Thoracic aorta (tissue), 2 donors: ENCODE measurements at places on chromosomes 7 and 10. TPM values are rescaled to one million over a fixed set of nuclear protein-coding genes. Genes with fewer than 3 reads are reported as not detected.

ABCA13 gene
- total RNA-seq: not detected

PNLIPRP1 gene
- total RNA-seq: not detected

SEPHS1 gene
- total RNA-seq: 68.6 TPM

CLCN1 gene
- 0.68 TPM for total RNA-seq

AKR1B15 gene
- 0.27 TPM for total RNA-seq

COA1 gene
- total RNA-seq: 39.9 TPM

OGDHL gene
- total RNA-seq: not detected

ETV1 gene
- 5.9 TPM for total RNA-seq

- H3K36me3 ChIP-seq: no peaks in the 10 kb centered on the region
- H3K4me1 ChIP-seq: peaks cover 21% of the 10 kb centered on the region
- no peak overlapping the region for H3K4me3 ChIP-seq
- no peak for DNase-seq
These were observed 23.2 kb downstream of the PTEN start for GRCh38 chr10:87886635-87887034.

GRCh38 chr7:142851269-142851668 is 3.6 kb upstream of the EPHB6 start:
- H3K27me3 ChIP-seq: no peaks in the 10 kb centered on the region
- no peak overlapping the region for H3K27ac ChIP-seq
- no peaks in the 10 kb centered on the region for H3K36me3 ChIP-seq
- no peak overlapping the region for H3K4me3 ChIP-seq

GRCh38 chr7:139758388-139758787 is 19.4 kb downstream of the HIPK2 start:
- H3K4me1 ChIP-seq: peaks cover under 1% of the 10 kb centered on the region
- DNase-seq: no peak
- no peak overlapping the region for H3K27ac ChIP-seq
- H3K27me3 ChIP-seq: no peaks in the 10 kb centered on the region
- H3K4me3 ChIP-seq: no peak overlapping the region
- H3K36me3 ChIP-seq: no peaks in the 10 kb centered on the region

- peaks cover 20% of the 10 kb centered on the region for H3K4me1 ChIP-seq
- no peaks in the 10 kb centered on the region for H3K27me3 ChIP-seq
- H3K27ac ChIP-seq: no peak overlapping the region
- no peak overlapping the region for H3K4me3 ChIP-seq
- no peaks in the 10 kb centered on the region for H3K36me3 ChIP-seq
These were observed 41.0 kb downstream of the FOXK1 start for GRCh38 chr7:4722960-4723630.

GRCh38 chr7:139071680-139072079 is 35.8 kb upstream of the ZC3HAV1L start:
- DNase-seq: no peak
- H3K4me1 ChIP-seq: peaks cover 3% of the 10 kb centered on the region
- H3K36me3 ChIP-seq: peaks cover 26% of the 10 kb centered on the region
- H3K27me3 ChIP-seq: no peaks in the 10 kb centered on the region
- H3K27ac ChIP-seq: no peak overlapping the region
- no peak overlapping the region for H3K4me3 ChIP-seq

DNA sequence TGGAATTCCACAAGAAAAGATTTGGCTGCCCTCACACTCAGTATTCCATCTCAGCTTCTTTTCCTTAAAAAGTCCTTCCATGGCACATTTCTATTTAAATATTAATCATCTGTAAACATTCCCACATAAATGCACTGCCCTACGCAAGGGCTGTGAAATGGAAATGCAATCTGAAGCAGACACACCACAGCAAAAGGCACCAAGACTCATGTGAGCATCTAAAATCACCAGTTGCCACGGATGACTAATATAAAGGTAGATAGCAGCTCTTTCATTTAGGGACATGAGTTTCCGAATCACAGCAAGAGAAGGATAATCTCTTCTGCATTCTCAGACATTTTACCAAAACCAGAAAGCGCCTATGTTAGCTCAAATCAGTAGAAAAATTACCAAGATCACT is 31.6 kb downstream of the COA1 start:
- no peak overlapping the region for H3K27ac ChIP-seq
- no peak for DNase-seq
- no peak overlapping the region for H3K4me3 ChIP-seq

GRCh38 chr10:100374200-100374655 is 27.2 kb downstream of the SCD start:
- H3K27ac ChIP-seq: peak overlapping the region; percentile 96
- peak overlapping the region; percentile 90 for H3K4me3 ChIP-seq
- DNase-seq: no peak
- H3K36me3 ChIP-seq: no peaks in the 10 kb centered on the region
- no peaks in the 10 kb centered on the region for H3K27me3 ChIP-seq
- H3K4me1 ChIP-seq: peaks cover 19% of the 10 kb centered on the region

- H3K36me3 ChIP-seq: peaks cover 82% of the 10 kb centered on the region
- H3K27ac ChIP-seq: no peak overlapping the region
- no peaks in the 10 kb centered on the region for H3K27me3 ChIP-seq
- no peak for DNase-seq
- no peak overlapping the region for H3K4me3 ChIP-seq
These were observed 20.8 kb downstream of the ZDHHC16 start for GRCh38 chr10:97466755-97467154.

GRCh38 chr10:73717556-73717955 is 19.6 kb upstream of the AGAP5 start:
- no peak overlapping the region for H3K27ac ChIP-seq
- DNase-seq: no peak
- no peak overlapping the region for H3K4me3 ChIP-seq
- H3K27me3 ChIP-seq: no peaks in the 10 kb centered on the region
- H3K36me3 ChIP-seq: peaks cover 36% of the 10 kb centered on the region

- no peak overlapping the region for H3K4me3 ChIP-seq
- no peak overlapping the region for H3K27ac ChIP-seq
These were observed 134.8 kb downstream of the WDR37 start for GRCh38 chr10:1190791-1191490.

DNA sequence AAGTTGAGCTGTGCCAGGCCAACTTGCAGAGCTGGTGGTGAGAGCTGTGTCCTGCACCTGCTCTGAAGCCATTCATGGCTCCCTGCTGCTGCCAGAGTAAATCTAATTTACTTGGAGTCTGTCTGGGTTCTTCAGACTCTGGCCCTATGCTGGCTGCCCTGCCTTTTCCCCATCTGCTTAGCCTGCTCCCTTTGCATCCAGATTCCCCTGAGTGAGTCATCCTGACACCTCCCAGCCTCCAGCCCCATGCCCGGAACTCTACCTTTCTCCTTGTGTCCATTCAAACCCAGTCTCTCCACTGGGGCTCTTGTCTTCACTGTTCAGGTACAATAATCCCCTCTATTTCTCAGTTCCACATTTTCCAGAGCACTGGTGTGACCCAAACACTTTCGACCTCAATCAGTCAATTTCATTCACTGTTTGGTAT is 434.4 kb upstream of the ZMIZ1 start:
- H3K4me1 ChIP-seq: peaks cover 6% of the 10 kb centered on the region
- peak overlapping the region; percentile 33 for H3K27ac ChIP-seq
- no peaks in the 10 kb centered on the region for H3K27me3 ChIP-seq
- H3K36me3 ChIP-seq: no peaks in the 10 kb centered on the region

DNA sequence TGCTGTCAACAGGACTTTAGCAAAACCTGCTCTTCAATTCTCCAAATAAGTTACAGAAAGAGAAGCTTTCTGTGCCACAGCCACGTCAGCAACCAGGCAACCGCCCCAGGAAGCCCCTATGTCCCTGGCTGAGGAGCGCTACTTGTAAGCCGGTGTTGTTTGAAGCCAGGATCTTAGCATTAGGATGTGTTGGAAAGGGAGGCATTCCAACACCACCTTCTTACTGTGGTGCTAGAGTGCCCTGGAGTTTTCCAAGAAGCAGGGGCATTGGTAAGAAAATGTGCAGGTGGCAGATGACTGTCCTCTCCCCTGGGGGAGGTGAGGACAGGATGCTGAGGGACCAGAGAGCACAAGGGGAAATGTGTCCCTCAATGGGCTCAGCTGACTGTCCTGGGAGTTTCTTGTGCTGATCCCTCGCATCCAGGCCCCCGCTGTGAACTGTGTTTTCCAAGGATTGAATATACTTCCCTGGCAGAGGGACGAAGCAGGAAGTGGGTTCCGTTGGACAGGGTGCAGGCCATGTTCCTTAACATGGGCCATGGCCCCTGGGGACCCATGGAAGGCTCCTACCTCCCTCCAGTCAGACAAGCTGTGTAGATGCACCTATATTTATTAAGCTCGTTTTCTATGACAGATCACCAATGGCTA is 139.6 kb upstream of the GDF10 start:
- no peaks in the 10 kb centered on the region for H3K36me3 ChIP-seq
- no peak overlapping the region for H3K27ac ChIP-seq
- H3K4me3 ChIP-seq: no peak overlapping the region
- DNase-seq: no peak
- no peaks in the 10 kb centered on the region for H3K4me1 ChIP-seq

GRCh38 chr10:126253611-126253998 is 134.7 kb downstream of the ADAM12 start:
- no peaks in the 10 kb centered on the region for H3K36me3 ChIP-seq
- H3K4me3 ChIP-seq: no peak overlapping the region
- H3K27ac ChIP-seq: no peak overlapping the region
- peaks cover 9% of the 10 kb centered on the region for H3K4me1 ChIP-seq

- H3K27me3 ChIP-seq: no peaks in the 10 kb centered on the region
- H3K36me3 ChIP-seq: no peaks in the 10 kb centered on the region
- no peak for DNase-seq
- H3K4me1 ChIP-seq: no peaks in the 10 kb centered on the region
- H3K4me3 ChIP-seq: no peak overlapping the region
- no peak overlapping the region for H3K27ac ChIP-seq
These were observed 671.1 kb upstream of the CELF2 start for GRCh38 chr10:10346390-10347150.

DNA sequence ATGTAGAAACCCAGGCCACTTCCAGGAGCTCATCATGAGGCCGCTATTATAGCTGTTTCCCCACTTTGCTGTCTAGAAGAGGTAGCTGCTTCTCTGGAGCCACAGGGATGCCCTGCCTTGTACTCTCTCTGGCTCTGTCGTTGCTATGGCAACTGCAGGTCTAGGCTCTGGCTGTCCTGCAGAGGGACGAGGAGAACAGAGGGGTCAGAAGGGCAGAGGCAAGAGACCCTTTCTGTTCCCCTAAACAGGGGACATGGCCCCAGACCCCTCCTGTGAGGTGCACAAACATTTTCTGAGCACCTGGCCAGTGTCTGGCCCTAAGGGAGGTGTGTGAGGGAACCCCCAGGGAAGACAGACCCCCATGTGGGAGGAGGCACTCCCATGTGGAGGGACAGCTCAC is 31.4 kb downstream of the ITPRIP start:
- peaks cover 80% of the 10 kb centered on the region for H3K4me1 ChIP-seq
- no peak overlapping the region for H3K27ac ChIP-seq
- H3K36me3 ChIP-seq: no peaks in the 10 kb centered on the region
- DNase-seq: no peak
- H3K4me3 ChIP-seq: no peak overlapping the region

- H3K27me3 ChIP-seq: no peaks in the 10 kb centered on the region
- no peak for DNase-seq
- H3K27ac ChIP-seq: no peak overlapping the region
- no peak overlapping the region for H3K4me3 ChIP-seq
- H3K36me3 ChIP-seq: no peaks in the 10 kb centered on the region
These were observed 369.4 kb upstream of the BMPER start for GRCh38 chr7:33535989-33536388.

DNA sequence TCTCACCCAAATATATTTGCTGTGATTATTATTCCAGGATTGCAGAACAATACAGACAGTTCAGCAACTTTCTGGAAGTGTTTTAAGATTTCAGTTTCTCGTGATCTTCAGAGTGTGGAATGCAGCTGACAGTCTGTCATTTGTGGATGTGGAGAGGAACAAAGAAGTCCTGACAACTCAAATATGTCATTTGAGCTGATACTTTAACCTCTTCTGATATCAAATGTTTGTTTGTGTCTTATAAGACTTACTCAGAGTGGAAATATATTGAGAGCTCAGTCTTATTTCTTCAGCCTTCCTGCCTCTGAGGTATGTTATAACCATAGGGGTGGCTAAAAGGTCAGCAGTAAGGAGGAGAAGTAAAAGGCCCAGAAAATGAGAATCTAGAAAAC is 96.4 kb downstream of the OSBPL3 start:
- no peak overlapping the region for H3K4me3 ChIP-seq
- no peaks in the 10 kb centered on the region for H3K36me3 ChIP-seq
- H3K27me3 ChIP-seq: no peaks in the 10 kb centered on the region
- no peak overlapping the region for H3K27ac ChIP-seq
- H3K4me1 ChIP-seq: peaks cover 6% of the 10 kb centered on the region

DNA sequence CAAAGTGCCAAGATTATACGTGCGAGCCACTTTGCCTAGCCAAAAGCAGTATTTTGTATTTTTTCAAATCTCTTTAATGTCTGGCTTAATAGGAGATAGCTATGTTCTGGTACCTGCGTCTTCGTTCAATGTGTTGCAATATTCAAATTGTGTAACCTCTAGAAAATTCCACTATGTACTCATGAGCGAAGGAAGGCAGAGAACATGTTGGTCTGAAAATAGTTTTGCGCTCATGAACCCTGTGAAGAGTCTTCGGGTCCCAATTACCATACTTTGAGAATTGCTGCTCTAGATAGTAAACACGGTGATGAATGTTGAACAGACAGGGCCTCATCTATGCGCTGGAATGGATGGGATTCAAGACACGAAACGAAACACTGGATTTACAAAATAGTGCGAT is 2.7 kb upstream of the SUV39H2 start:
- no peak overlapping the region for H3K4me3 ChIP-seq
- no peaks in the 10 kb centered on the region for H3K27me3 ChIP-seq
- H3K27ac ChIP-seq: no peak overlapping the region
- no peak for DNase-seq
- peaks cover 14% of the 10 kb centered on the region for H3K4me1 ChIP-seq

- H3K4me3 ChIP-seq: no peak overlapping the region
- no peaks in the 10 kb centered on the region for H3K27me3 ChIP-seq
- DNase-seq: no peak
- no peaks in the 10 kb centered on the region for H3K36me3 ChIP-seq
- H3K4me1 ChIP-seq: no peaks in the 10 kb centered on the region
These were observed 522 bp downstream of the CCL24 start for GRCh38 chr7:75813084-75813483.

GRCh38 chr7:139995017-139995915 is 67.5 kb downstream of the PARP12 start:
- no peak overlapping the region for H3K27ac ChIP-seq
- H3K36me3 ChIP-seq: no peaks in the 10 kb centered on the region
- no peak for DNase-seq
- no peaks in the 10 kb centered on the region for H3K27me3 ChIP-seq

DNA sequence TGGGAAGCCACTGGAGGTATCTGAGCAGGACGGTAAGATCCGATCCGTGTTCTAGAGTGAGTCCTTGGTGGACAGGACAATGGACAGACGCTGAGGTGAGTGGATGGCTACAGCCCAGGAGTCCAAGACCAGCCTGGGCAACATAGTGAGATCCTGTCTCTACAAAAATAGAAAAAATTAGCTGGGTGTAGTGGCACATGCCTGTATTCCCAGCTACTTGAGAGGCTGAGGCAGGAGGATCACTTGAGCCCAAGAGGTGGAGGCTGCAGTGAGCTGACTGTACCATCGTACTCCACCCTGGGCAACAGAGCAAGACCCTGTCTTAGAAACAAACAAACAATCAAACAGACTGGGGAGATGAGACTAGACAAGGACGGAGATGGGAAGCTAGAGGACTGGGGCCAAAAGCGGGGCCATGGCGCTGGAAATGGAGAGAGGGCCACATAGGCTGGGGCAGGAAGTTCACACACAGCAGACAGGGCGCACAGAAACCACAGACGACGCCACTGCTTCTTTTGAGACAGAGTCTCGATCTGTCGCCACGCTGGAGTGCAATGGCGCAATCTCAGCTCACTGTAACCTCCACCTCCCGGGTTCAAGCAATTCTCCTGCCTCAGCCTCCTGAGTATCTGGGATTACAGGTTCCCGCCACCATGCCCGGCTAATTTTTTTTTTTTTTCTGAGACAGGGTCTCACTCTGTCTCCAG is 24.7 kb downstream of the DAGLB start:
- no peaks in the 10 kb centered on the region for H3K27me3 ChIP-seq
- H3K27ac ChIP-seq: peak overlapping the region; percentile 41
- H3K36me3 ChIP-seq: peaks cover 7% of the 10 kb centered on the region
- no peak for DNase-seq
- no peaks in the 10 kb centered on the region for H3K4me1 ChIP-seq
- no peak overlapping the region for H3K4me3 ChIP-seq
